ENCODE measurements at places on chromosomes 5 and 9.

GRCh38 chr5:4373051-4373820 lies 766.9 kb upstream of the ADAMTS16 start:
- DNase-seq, result no peak

GRCh38 chr5:16456103-16456832 lies 9.3 kb downstream of the ZNF622 start:
- peak; percentile 90 for DNase-seq

GRCh38 chr9:121589986-121590385 lies 61.4 kb upstream of the DAB2IP start:
- no peak for DNase-seq

DNA sequence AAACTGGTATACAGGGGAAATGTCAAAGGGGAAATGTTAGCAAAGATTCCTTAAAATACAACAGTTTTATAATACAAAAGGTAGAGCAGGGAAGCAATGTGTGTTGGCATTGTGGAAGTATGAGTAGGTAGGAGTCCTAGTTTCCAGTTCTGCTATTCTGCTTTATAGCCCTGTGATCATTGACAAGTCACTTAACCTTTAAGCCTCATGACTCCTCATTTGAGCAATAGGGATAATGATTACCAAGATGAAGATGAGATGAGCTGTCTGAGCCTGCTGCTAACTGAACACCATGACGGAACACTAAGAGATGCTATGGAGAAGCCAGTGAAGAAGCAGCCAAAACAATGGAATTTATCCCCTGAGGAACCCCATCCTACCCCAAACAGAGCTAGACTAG lies 251.7 kb downstream of the PAPPA start:
- no peak for DNase-seq

GRCh38 chr5:161900981-161901380 lies 53.1 kb downstream of the GABRA1 start:
- DNase-seq, result no peak

DNA sequence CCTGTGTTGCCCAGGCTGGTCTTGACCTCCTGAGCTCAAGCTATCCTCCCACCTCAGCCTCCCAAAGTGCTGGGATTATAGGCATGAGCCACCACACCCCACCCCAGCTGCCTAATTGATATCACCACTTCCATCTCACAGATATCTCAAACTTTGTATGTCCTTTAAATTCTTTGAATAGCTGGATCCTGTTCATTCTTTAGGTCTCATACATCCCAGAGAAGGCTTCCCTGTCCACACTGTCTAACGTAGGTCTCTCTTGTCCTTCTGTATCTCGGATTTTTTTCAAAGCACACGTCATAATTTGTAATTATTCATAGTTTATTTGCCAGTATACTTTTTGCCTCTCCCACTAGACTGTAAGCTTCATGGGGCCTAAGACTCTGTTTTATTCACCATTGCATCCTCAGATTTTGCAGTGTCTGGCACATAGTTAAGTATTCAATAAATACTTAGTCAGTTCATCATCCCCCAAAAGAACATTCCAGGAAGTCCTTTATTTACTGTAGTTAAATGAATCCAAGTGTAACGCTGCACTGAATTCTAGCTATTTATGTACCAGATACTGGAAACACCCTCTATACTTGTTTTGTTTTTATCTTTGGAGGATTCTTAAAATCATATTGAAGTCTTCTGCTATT lies 10.5 kb downstream of the ARSK start:
- peak; percentile 42 for DNase-seq

GRCh38 chr9:76605321-76605900 lies 146.4 kb downstream of the GCNT1 start:
- no peak for DNase-seq

- no peak for DNase-seq
Measured at GRCh38 chr5:146345578-146346366, 7.1 kb downstream of the POU4F3 start.

- no peak for DNase-seq
Measured at GRCh38 chr9:8115570-8115969, 316.0 kb upstream of the DMAC1 start.

DNA sequence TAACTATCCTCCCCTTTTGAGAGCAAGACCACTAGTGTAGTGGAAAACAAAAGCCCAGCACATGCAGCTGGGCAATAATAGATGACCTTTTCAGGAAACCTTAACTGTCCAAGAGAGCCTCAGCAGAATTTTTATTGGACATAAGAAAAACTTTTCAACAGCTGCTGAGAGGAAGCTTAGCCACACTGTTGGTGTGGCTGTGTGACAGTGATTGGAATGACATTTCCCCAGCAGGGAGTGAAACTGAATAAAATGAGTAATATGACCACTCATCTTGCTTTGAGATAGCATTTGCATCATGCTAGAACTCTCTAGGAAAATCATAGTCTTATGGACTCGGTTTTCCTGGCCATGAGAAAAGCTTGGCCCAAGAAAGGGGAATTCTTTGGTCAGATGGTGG lies 687.8 kb downstream of the SLCO4C1 start:
- DNase-seq, result no peak

GRCh38 chr5:42638972-42639371 lies 117.6 kb upstream of the CCDC152 start:
- DNase-seq, result no peak

GRCh38 chr9:81531511-81531910 lies 157.8 kb downstream of the TLE1 start:
- no peak for DNase-seq

DNA sequence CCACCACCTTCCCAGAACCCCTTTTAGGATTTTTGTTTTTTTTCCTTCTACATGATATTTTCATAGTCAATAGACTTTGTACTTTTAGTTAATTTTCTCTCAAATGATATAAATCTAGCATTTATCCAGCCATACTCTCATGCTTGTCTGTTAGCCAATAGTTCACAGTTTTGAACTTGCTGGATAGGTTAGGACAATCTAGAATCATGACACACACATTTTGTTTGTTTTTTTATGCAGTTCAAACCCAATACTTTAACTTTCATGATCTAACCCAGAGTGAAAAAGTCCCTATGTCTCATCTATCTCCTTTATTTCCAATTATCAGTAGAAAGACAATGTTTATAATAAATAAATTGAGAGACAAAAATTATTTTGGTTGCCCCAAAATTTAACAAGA lies 509.7 kb upstream of the DMAC1 start:
- DNase-seq, result no peak

DNA sequence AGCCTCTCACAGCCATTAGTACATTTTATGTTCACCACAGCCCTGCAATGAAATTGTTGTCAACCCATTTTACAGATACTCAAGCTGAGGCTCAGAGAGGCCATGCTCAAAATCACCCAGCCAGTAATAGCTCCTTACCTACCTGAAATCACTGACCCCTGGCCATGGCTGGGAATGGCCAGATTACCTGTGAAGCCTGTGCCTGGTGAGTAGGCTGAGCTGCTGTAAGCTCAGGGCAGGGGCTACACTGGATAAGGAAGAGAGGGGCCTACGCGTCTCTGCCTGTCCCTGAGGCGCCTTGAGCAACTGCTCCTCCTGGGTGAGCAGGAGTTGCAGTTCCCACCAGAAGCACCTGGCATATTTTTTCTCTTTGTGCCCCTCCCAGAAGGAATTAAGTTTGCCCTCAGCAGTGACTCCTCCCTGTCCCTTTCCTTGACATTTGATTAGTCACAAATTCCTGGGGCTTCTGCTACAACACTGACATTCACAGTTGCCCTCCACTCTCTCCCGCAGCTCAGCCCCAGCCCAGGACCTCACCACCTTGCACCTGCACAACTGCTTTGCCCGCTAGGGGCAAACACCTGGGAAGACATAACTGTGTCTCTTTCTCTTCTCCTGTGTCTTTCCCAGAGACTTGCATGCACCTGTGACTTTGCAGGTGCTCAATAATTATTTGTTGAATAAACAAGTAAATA lies 5.7 kb downstream of the CLTB start:
- DNase-seq, result no peak

DNA sequence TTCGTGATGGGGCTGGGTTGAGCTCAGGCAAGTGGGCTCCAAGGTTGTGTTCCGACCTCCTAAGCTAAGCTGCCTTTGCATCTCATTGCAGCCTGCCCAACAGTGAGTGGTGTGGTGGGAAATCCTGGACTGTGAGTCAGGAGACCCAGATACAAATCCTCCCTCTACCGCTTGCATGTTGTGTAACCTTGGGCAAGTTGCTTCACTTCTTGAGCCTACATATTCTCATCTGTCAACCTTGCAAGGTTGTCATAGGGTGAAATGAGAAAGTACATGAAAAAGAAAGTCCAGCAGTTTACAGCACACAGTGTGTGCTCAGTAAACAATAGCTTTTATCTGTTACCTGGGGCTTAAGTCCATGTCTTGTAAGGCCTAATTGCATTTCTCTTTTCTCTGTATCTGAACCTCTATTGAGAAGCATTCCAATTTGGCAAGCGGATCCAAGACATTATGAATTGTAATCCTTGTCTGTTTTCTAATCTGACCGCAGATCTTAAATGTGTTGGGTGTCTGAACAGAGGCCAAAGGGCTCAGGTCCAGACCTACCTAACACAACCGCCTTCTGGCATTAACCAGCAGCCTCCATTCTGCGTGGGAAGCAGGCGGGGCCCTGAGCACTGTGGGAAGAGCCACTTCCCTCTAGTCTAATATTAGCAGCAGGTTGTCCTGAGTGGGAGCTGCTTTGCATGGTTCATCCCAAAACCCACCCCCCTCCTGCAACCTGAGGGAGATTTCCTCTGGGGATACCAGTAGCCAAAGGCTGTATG lies 1.8 kb upstream of the GALNT12 start:
- DNase-seq, result peak; percentile 86

DNA sequence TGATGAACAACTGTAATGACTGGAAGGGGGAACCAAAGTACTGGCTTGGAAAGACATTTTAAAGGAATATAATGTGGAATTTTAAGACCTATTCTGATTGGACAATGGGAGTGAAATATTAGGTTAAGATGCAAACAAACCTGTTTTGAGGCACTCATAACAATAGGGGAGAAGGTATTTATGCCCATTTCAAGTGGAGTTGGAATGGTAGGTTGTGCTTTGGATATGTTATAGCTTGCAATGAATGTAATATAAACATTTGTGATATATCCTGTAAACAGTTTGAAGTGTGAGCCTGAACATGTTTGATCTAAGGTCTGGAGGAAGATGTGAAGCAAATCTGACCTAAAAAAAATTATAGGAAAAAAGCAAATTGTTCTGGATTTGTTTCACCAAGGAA lies 129.6 kb upstream of the GRHPR start:
- DNase-seq, result no peak

DNA sequence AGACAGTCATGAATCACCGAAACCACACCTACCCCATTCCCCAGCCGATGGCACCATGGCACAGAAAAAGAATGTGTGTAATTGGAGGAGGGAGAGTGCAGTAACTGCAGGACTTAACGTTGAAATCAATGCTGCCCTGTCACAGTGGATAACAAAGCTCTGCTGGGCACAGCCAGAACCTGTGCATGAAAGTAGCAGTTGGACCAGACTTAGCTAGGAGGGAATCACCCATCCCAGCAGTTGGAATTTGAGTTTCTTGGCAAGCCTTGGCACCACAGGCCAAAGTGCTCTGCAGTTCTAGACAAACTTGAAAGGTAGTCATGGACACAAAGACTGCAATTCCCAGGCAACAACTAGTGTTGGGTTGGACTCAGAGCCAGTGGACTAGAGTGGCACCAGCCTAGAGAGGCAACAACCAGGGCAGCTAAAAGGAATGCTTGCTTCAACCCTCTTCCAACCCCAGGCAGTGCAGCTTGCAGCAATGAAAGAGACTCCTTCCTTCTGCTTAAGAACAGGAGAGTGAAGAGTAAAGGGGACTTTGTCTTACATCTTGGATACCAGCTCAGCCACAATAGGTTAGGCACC lies 19.1 kb downstream of the TMEM232 start:
- DNase-seq, result no peak

- DNase-seq, result no peak
Measured at GRCh38 chr5:17021602-17021932, 85.5 kb upstream of the MYO10 start.

DNA sequence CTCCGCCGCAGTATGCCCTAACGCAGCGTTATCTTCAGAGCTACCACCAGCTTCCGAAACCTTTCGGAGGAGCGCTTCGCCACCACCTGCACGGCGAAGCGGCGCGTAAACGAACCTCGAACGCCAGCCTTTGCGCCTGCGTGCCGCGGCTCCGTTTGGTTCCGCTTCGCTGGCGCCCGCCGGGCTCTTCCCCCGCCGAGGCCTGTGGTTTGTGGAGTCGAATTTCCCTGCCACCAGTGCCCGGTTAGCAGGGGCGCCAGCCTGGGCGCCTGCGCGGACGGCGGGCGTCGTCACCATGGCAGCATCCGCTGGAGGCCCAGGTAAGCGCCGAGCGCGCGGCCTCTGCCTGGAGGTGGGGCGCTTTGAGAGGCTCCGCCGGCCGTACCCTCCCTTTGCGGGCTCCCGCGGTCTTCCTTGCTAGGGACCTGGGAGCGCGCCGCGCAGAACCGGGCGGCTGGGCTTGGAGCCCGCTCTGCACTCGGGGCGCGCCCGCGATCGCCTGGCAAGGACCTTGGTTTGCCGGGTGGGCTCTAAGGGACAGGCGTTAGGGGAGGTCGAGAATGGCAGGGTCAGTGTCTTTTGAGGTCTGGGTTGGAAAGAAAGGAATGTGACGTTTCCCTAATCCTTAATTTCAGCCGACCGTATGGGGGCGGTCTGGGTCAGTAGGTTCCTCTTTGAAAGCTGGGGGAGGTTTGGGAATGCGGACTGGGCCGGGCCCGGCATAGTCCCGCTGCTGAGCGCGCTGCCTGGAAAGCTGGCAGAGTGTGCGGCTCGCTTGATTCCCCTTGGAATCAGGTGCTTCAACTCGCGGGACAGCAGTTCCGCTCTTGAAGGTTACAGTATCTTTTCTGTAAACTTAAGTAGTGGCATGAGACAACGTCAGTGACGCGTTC lies at the start of gene FAM151B:
TSS of gene FAM151B (plus strand) at position 272 of the 893 bp plus-strand sequence. CDS start at position 296, 24 bp downstream.
- peak; percentile 88 for DNase-seq

GRCh38 chr5:161093100-161093499 lies 241.1 kb upstream of the ATP10B start:
- no peak for DNase-seq

DNA sequence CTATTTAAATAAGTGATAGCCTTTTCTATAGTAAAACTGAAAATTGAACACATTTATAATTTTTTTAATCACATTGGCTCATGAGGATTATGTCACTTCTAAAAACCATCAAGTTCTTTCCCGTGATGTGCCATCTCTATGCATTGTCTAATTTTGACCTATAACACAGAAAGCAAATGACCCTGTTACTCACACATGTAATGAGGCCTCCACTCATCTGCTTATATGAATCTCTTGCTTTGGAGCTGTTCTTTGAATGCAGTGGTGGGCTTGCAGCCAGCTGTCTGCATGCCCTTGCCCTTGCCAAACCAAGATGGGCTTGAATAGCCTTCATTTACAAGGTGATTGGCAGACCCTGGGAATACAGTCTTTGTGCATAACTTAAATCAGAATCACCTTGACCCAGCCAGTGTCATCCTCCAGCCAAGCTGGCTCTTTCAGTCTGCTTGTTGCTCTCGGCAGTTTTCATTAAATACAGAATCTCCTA lies 163.2 kb downstream of the TRIO start:
- DNase-seq, result no peak

GRCh38 chr9:133979273-133979920 lies 12.7 kb downstream of the VAV2 start:
- peak; percentile 36 for DNase-seq

DNA sequence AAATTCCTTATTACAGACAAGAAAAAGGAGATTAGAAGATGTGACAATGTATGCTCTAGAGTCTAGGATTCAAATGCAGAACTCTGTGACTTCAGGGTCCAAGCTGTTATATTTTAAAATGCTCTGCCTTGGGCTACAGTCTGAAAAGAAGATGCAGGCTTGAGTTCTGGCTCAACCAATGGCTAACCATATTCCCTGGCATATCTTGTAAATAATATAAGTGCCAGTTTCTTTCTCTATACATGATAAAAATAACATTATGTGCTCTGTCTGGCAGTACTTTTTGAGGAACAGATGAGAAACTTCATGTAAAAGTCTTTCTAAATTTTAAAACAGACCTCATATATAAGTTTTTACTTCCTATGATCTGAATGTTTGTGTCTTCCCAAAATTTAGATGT lies 926.5 kb upstream of the CDH6 start:
- DNase-seq, result no peak
